ENCODE measurements at places on chromosomes 2 and 18. TPM values are rescaled to one million over a fixed set of nuclear protein-coding genes. Genes with fewer than 3 reads are reported as not detected.

DNA sequence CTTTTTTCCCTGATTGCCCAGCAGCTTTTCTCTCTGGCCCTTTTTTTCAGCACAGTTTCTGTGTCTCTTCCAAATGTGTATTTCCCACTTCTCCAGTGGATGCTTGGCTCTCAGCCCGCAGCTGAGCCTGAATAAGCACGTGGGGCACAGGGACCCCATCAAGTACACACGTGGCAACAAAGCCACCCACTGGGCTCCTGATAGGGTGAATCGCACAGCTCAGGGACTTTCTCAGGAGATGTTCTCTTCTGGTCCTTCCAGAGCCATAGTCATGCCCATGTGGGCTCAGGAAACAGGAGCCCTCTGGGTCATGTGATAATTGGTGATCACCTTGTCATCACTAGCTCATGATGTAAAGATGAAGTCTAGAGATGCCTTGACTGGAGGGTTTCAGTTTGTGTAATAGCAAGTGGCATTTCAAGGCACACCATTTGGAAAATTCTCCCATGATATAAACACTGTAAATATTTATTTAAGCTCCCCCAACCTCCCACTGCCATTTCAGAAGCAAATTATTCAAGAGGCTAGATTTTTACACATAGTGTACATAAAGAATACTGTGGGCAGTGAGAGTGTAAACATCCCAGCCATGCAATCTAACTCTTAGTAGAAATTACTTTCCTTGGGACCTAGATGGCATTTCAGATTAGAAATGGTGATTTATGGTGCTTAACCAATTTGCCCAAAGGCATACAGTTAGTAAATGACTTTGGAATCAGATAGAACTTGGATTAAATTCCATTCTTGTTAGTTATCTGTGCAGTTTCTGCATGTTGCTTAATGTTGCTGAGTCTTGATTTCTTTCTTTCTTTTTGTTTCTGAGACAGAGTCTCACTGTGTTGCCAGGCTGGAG lies 597.5 kb downstream of the SLC4A3 start:
- H3K36me3 ChIP-seq: no peaks in the 10 kb centered on the region
- no peak for DNase-seq
- H3K27me3 ChIP-seq: no peaks in the 10 kb centered on the region
- H3K4me1 ChIP-seq: no peaks in the 10 kb centered on the region
- no peak overlapping the region for H3K4me3 ChIP-seq

DNA sequence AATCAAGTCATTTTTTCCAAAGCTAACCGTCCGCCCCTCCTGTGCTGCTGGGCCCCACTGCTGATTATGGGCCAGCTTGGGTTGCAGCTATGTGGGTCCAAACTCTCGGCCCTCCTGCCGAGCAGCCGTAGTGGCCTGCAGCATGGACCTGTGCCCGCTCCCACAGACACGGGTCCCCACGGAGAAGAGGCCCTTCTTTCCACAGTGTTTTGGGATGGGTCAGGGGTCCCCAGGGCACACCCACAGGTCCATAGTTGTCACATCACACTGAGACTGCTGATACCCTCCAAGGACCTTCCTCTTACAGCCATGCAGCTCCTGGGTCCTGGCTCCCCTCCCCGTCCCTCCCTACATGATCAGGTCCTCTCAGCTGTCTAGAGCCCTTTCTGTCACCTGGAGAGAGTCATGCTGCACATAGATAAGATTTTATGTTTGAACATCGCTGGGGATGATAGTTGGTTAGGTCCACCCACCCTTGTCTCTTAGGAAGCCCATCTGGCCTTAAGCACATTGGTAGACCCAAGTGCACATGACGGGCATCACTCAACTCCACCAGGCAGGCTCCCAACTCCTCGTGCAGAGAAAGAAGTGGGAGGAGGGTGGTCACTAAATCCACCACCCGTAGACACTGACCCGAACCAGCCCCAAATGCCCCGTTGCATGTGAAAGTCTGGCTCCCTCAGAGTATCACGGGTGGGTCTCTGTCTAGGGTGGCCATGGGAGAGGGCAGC lies 17.5 kb downstream of the GPR55 start:
- H3K36me3 ChIP-seq: peaks cover 2% of the 10 kb centered on the region
- peaks cover 15% of the 10 kb centered on the region for H3K4me1 ChIP-seq
- no peak overlapping the region for H3K4me3 ChIP-seq
- peak; percentile 7 for DNase-seq
- H3K27me3 ChIP-seq: peaks cover 1% of the 10 kb centered on the region

Gene EPHA4
- 23.9 TPM for total RNA-seq

- no peaks in the 10 kb centered on the region for H3K4me1 ChIP-seq
- H3K27me3 ChIP-seq: no peaks in the 10 kb centered on the region
- H3K4me3 ChIP-seq: no peak overlapping the region
These were observed 37.5 kb downstream of the VPS54 start for GRCh38 chr2:63981702-63982103.

Measured in activated B cell treated with CpG ODN at 0.5 μM for 24 hours (primary cell).